A549 (cell line): ENCODE measurements at places on chromosomes 1 and 21.

GRCh38 chr1:67832737-67833601 lies at the start of gene GNG12:
Gene GNG12 (minus strand): TSS chr1:67833467. CDS start chr1:67707686, 125,781 bp downstream.
- DNase-seq, result peak; percentile 63

GRCh38 chr1:30299393-30299792 lies 424.0 kb downstream of the MATN1 start:
- no peak for DNase-seq

- DNase-seq, result no peak
Observed at GRCh38 chr1:55588309-55588708, 373.1 kb upstream of the USP24 start.

DNA sequence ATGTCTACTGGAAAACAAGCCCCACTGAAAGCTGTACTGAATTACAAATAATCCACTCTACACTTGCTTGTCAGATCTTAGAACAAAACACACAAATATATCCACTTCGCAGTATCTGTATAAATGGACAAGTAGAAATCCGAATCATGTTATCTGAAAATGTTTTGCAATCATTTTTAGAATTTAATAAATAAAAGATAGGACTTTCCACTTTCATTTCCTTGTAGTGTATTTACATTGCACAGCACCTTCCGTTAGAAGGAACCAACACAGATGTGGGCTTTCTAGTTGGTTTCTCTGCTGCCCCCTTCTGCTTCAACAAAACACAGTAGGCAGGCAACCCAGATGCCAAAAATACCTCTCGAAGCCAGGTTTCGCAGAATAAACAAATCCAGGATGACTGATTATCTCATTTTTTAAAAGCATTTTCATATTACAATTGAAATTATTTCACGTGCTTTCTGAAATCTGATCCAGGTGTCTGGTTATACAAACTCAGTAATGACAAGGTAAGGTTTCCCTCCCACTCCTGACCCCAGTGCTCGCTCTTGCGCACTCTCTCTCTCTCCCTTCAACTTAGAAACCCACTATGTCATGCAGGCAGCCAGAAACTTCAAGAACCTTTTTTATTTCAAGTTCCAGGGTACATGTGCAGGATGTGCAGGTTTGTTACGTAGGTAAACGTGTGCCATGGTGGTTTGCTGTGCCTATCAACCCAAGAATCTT lies 389.9 kb downstream of the SMYD3 start:
- DNase-seq, result peak; percentile 20

GRCh38 chr1:160844447-160845232 lies 18.0 kb downstream of the CD244 start:
- no peak for DNase-seq

GRCh38 chr1:17622823-17623222 lies 83.3 kb downstream of the ARHGEF10L start:
- DNase-seq, result no peak

- DNase-seq, result no peak
Observed at GRCh38 chr1:99305626-99306025, 41.3 kb downstream of the PLPPR4 start.

DNA sequence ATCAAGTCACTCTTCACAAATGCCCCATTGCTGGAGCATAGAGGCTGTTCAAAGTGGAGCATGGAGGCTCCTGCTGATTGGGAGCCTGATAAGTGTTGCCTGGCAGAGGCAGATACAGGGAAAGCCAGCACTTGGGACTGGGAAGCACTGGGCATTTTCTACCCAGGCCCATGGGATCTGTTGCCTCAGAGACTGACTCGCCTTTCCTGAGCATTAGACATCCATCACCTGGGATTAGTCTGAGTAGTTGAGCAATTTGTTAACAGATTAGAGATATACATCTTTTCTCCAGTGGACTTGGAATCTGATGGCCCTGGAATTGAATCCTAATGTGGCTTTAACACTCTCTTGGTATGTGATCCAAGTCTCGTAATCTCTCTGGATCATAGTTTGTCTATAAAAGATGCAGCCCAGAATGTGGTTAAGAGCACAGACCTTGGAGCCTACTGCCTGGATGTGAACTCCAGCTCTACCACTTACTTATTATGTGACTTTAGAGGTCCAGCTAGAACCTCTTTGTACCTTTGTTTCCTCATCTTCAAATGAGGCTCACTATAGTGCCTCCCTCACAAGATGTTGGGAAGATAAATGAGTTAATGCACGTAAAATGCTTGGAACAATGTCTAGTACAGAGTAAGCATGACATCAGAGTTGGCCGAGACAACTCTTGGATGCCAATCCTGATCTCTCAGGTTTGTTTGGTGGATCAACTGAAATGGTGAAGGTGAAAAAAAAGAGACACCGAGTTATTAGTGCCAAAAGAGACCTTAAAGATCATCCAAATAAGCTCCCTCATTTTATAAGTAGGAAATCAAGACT lies 38.3 kb upstream of the NRDC start:
- DNase-seq, result no peak

DNA sequence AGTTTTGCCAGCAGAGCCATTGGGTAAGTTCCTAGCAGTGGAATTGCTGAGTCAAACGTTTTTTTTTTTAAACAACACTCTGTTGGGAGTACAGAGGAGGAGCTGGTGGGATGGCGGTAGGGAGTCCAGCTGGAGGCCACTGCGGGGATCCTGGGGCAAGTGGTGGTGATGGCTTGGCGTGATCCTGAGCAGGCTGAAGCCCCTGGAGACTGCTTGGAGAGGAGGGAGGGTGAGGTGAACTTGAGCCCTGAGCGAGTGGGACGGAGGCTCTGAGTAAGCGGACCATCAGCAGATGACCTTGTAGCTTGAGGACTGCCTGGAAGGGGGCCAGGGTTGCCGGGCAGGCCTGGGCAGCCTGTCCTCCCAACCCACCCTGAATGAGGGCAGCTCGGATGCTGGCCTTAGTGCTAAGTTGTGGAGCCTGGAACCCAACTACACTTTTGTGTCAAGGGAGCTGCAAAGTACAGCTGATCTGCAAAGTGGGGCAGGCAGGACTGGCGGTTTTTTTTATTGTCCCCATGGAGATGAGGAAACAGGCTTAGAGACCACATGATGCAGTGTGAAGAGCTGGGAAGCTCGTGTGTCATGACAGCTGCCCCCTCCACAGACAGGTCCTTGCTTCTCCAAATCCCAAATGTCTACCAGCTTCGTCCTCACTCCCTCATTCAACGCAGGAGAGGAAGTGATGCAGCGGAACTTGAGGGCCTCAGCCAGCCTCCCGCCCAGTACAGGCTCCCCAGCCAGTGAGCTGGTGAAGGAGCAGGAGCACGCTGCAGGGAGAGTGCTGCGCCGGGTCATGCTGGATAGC lies 20.2 kb downstream of the MRPL37 start:
- DNase-seq, result no peak

- peak; percentile 33 for DNase-seq
Observed at GRCh38 chr1:39130325-39130724, 74.2 kb upstream of the MACF1 start.

- DNase-seq, result no peak
Observed at GRCh38 chr1:226624526-226624925, 76.0 kb downstream of the STUM start.

GRCh38 chr1:204046346-204046745 lies 26.6 kb upstream of the SOX13 start:
- no peak for DNase-seq

DNA sequence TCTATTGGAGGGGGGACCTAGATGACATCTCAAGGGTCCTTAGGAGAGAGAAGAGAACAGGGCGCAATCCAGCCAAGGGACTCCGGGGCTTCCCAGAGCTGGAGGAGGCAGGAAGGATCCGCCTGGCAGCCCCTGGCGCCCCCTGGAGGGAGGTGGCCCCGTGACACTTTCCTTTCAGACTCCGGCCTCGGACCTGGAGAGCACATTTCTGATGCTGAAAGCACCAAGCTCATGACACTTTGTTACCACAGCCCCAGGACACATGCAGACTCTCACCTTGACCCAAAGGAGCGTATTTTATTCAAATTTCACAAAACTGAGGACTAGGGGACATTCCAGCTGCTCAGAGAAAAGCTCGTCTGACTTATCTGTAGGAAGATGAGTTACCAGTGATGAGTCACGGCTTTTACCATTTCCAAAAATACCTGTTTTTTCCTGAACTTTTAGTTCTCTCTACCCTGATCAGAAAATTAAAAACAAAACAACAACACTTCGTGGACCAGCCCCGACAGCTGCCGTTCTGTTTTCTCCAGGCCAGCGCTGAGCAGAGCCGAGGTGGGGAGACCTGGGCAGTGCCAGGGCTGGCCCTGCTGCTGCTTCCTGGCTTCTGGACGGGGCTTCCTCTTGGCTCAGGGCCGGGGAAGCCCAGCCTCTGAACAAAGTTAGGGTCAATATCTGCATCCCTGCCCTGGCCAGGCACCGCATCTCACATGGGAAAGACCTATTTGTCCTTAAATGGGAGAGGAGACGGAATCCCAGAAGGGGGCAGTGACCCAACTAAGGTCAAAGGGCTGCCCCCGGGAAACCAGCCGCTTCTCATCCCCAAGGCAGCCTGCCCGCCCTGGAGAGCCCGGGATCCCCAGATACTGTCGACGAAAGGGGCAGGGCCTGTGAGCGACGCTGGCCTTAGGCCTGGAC lies 21.6 kb upstream of the POFUT2 start:
- peak; percentile 42 for DNase-seq

DNA sequence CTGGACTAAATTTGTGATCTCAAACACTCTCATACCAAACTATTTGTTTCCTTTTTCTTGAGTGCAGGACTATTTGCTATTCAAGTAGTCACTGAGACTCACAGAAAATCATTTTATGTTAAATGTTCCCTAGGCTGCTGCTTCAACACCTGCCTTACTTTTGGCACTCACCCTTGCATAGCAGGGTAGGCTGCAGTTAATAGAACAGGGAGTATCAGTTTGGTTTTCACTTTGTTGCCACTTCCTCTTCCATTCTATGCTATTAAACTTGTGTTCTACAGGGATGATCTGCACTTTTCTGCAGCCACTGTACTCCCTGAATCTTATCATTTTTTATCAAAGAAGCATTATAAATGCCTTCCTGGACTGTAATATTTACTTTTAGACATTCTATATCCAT lies 148.7 kb upstream of the PRMT6 start:
- no peak for DNase-seq

GRCh38 chr1:54979327-54979891 lies 1.0 kb upstream of the TMEM61 start:
- no peak for DNase-seq

- peak; percentile 55 for DNase-seq
Observed at GRCh38 chr21:35159881-35160280, 110.8 kb upstream of the RUNX1 start.

DNA sequence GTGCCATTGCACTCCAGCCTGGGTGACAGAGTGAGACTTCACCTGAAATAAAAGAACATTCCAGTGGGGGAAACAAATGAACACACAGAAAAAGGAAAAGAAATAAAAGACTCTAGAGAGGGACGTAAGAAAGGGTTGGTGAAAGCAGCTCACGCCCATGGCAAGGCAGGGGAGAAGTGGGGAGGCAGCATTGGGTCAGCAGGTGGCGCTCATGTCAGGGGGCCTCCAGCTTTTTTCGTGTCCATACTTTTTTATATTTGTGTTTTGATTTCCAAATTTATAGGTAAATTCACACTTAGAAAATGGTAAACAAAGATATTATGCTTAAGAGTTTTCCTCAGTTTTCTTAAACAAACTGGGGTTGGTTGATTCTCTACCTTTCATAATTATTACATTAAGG lies 45.5 kb downstream of the VPS13D start:
- peak; percentile 35 for DNase-seq

- no peak for DNase-seq
Observed at GRCh38 chr1:156691191-156691590, 14.0 kb upstream of the NES start.

DNA sequence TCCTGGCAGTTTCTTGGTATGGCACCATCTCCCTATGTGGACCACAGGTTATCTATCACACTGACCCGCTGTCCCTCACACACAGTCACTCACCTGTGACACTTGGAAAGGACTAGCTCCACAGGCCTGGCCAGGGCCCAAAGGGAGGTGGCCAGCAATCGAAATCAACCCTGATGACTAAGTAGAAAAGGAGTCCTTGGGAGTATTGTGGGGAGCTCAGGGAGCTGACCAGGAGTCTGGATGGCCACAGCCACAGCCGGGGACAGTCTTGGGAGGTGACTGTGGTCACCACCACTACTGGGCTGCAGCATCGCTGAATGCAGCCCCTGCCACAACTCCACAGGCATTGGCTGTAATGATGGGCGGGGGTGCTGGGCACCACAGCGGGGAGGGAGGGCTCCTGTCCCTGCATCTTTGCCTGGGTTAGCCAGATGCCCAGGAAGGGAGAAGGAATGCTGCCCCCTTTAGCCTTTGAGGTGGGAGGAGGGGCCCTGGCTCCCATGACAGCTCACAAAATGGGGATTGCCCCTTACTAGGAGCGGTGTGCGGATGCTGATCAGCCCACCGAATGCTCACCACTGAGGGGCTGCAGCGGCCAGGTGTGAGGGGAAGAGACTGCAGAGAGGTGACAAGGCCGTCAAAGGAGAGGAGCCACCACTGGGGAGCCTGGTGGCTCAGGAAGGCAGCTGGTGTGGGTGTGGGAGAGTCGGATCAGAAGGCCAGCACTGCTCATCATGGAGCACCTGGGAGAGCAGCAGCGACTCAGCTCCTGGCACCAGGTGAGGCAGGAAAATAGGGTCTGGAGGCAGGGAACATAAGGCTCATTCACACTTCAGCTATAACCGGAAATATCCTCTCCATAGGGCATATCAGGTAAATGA lies 61.3 kb downstream of the H3-3A start:
- DNase-seq, result no peak

DNA sequence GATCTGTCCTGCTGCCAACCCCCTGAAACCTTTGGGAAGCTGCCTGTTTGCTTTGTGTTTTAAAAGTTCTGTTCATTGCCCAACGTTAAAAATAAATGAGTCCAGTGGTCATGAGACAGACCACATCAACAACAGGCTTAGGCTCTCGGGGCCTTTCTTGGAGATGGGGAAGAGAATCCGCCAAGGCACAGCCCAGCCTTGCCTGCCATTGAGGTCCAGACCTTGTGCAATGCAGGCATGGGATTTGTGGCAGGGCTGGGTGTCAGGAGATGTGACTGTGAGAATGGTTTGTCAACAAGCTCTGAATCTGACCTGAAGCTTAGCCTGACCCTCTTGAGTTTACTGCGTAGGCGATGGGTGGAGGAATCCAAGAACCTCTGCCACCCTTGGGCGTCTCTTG lies 4.2 kb downstream of the SPSB1 start:
- DNase-seq, result no peak

- DNase-seq, result no peak
Observed at GRCh38 chr1:197515421-197515820, 247.4 kb downstream of the CRB1 start.
